ENCODE measurements at places on chromosomes 16 and 17.

DNA sequence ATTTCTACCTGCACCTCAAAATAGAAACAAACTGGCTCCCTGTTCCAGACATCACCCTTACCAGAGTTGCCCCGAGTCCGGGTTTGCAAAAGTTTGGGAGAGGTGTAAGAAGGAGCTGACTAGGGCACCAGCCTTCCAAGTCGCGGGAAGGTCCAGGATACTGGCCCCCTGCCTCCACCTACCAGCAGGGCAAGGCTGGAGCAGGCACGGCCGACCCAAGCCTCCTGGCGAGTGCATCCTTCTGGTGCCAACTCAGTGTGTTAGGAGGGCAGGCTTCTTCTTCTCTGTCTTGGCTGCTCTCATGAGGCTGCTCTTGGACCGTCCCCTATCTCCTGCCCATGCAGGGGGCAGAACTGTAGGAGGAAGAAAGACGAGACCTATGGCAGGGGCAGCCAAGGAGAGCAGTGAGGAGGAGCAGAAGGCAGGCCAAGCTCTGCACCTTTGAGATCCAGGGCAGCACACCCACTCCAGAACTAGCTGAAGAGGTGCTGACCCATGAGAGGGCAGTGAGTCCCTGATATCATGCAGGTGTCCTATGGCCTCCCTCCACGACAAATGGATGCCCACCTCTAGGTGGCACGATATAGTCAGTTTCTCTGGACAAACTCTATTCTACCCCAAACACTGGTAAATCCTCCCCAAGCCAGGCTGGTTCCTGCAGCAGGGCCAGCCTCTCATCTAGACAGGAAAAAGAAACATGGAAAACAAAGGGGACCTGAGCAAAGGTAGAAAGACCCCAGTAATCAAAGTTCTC lies 54.4 kb downstream of the CYTH1 start:
- DNase-seq: no peak

DNA sequence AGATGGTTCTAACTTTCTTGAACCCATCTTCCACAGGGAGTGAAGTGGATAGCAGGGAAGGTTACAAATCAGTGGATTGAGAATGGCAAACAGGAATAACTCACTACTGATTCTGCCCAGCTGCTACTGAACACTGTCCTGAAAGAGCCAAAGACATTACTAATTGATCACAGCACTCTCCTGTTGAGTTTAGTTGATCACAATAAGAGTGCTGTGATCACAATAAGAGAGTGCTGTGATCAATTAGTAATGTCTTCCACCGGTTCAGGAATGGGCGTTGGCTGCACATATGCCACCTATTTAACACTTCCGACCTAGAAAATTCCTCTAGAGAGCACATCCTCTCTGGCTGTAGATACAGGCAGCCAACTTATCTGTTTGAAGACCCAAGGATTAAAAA lies 11.4 kb downstream of the CFAP97D1 start:
- peak; percentile 34 for DNase-seq

DNA sequence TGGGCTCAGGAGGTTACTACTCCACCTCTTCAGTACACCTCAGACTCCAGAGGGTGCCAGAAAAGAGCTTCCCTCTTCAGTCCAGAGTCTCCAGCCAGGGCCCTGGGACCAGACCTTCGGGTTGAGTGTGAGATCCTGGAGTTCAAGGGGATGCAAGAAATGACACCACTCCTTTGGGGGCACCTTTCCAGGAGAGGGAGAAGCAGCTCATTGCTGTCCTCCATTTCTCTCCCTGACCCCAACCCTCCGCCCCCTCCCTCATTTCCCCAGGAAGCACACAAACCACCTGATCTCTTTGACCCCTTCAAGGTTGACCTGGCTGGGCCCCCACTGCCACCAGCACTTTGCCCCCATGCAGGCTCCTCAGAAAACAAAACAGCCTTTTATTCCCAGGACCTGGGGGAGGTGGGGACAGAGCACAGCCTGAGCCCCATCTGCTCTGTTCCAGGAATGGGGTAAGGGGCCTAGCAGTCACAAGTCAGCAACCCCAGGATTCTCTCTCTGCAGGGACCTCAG lies 21.4 kb downstream of the CDH5 start:
- DNase-seq: no peak

DNA sequence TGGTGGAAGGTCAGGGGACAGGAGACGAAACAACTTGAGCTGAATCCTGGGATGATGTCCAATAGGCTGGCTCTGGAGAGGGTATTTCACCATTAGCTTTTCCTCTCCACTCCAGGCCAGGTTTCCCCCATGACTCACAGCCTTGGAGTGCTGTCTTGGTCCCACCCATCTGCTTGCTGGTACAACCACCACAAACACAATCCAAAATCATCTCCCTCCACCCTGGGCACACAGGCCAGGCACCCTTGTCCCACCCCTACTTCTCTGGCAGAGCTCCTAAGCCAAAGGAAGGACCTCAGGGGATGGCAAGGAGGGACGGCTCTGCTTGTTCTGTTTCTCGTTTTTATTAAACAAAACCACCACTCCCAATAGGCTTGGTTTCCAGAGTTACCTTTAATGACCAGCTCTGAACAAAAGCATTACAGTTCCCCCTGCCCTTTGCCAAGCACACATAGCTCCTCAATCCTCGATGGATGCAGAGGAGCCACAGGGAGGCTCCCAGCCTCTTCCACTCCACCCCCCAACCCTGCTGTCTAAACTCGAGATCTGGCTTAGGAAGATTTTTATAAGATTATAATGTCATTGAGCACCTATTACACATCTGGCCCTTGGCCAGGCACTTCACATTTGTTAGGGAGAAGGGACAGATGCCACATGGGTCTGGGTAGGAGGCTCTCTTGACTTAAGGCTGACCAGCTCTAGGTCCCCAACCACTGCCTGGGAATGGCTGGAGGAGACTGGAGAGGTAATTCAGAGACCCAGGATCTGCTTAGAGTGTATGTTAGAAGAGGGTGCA lies 13.3 kb downstream of the CAVIN1 start:
- peak; percentile 44 for DNase-seq

GRCh38 chr17:50154604-50155003 lies 4.1 kb upstream of the PPP1R9B start:
- no peak for DNase-seq

GRCh38 chr17:82920150-82920549 lies 80.3 kb upstream of the ZNF750 start:
- no peak for DNase-seq

DNA sequence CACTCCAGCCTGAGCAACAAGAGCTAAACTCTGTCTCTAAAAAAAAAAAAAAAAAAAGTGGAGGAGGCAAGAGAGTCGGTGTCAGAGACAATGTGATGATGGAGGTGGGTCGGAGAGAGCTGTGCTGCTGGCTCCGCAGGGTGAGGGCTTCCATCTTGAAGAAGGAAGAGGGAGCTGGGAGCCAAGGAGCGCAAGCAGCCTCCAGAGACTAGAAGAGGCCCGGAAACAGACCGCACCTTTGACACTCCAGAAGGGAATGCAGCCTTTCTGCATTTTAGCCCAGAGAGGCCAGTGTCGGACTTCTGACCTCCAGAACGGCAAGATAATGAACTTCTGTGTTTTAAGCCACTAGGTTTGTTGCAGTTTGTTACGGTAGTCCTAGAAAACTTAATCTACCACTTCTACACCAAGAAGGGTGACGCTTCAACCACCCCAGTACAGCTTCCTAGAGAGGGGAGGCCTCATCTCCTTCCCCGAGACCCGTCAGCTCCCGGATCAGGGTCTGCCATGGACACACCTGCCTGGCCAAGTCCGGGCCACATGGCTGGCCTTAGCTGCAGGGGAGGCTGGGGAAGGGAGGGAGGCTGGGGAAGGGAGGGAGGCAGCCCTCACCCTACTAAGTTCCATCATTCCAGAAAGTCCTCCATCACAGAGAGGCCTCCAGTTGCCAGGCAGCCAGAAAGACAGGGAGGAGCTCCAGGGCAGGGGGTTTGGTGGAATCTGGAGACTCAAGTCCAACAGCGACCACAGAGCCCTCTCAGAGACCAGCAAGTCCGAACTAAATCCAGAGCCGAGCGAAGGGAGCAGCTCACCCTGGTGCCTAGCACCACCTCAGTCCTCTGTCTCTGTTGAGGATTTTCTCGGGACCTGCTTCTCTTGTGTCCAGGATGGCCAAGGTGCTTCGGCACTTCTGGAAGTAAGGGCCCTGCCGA lies 13.2 kb upstream of the RBFOX3 start:
- DNase-seq: no peak

DNA sequence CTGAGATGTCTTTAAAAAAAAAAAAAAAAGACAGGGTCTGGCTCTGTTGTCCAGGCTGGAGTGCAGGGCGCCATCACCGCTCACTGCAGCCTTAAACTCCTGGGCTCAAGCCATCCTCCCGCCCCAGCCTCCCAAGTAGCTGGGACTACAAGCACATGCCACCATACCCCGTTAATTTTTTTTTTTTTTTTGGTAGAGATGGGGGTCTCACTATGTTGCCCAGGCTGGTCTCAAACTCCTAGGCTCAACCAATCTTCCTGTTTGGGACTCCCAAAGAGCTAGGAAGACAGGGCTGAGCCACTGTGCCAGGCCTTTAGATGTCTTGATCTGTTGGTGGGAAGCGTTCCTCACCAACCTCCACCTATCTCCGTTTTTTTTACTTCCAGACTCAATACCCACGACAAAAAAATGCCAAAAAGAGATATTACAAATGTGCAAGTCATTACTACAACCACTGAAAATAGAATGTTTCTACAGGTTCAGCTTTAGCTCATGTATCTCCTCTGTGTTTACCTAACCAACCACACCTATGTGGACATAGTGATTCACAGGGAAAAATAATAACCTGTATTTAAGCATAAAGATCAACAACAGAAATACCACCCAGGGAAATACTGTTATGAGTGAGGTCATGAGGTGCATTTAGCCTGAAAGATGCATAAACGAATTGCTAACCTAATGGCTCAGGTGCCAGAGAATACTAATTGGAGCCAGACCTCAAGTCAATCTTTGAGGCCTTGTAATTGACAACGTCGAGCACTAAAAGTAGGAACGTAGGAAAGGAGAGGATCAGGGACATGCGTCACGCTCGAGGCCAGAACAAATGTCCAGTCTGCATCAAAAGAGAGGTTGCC lies 22.6 kb downstream of the NACA2 start:
- peak; percentile 81 for DNase-seq

- DNase-seq: peak; percentile 33
Measured at GRCh38 chr16:48608452-48608851, 1.5 kb downstream of the N4BP1 start.

DNA sequence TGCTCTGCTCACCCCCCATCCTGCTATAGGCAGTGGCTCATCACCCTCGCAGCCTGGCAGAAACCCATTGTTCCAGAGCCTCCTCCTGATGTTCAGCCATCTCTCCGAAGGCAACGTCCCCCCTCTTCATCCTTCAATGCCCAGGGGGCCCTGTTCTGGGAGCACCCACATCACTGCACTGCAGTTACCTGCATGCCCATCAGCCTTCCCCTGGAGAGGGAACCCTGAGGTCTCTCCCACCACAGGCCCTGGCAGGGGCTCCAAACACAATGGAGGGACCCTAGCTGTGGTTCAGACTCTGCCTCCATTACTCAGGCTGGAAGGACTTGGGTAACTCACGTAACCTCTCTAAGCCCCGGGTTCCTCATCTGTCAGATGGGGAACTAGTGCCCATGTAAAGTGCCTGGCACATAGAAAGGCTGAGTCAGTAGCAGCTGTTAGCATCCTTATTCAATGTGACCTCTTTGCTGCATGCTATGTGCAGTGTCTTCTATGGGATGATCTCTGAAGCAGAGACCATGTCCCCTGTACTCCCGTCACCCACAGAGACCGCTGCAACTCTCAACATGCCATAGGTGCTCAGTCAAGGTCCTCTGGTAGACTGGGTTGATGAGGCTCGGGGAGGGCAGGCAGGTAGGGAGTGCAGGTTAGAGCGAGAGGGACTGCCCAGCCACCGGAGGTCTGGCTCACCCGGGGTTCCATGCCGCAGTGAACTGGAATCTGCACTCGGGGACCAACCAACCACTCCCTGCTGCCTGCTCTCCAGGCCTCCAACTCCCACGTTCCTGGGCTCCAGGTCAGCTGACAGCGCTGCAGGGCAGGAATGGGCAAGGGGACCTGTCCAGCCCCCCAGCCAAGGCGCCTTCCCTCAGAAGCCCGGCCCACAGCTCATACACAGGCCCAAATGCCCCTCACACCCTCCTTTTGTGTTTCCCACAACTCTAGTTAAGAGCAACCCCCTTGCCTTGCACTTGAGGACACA lies 233.2 kb downstream of the ZNF423 start:
- DNase-seq: no peak

DNA sequence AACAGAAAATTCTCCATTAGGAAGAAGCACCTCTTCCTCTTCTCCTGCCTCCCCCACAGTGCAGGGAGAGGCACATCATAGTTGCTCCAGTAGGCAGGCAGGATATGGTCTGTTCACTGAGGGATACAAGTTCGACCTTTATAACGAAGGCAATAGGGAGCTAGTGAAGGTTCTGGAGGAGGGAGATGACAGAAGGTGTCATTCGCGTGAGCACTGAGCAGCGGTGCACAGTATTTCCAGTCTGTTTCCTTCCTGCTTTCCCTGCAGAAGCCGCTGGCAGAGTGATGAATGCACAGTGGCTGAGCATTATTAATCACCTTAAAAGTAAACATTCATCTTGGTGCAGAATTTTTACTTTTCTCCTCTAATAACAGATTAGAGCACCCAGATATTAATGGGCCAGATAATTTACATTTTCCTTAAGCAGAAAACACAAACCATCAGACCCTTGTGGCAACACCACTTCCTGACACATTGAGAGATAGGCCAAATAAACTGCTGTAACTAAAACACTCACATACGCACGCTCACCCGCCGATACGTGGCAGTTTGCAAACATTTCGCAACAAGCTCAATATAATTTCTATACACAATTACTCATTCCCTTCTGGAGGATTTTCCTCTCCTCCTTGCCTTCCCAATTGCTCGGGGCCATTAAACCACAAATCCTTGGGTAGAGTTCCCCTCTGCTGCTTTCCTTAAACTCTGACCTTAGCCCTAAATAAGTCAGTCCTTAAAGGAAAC lies 69.5 kb downstream of the AIPL1 start:
- DNase-seq: peak; percentile 66

GRCh38 chr17:81210868-81211267 lies 11.9 kb downstream of the CEP131 start:
- no peak for DNase-seq

DNA sequence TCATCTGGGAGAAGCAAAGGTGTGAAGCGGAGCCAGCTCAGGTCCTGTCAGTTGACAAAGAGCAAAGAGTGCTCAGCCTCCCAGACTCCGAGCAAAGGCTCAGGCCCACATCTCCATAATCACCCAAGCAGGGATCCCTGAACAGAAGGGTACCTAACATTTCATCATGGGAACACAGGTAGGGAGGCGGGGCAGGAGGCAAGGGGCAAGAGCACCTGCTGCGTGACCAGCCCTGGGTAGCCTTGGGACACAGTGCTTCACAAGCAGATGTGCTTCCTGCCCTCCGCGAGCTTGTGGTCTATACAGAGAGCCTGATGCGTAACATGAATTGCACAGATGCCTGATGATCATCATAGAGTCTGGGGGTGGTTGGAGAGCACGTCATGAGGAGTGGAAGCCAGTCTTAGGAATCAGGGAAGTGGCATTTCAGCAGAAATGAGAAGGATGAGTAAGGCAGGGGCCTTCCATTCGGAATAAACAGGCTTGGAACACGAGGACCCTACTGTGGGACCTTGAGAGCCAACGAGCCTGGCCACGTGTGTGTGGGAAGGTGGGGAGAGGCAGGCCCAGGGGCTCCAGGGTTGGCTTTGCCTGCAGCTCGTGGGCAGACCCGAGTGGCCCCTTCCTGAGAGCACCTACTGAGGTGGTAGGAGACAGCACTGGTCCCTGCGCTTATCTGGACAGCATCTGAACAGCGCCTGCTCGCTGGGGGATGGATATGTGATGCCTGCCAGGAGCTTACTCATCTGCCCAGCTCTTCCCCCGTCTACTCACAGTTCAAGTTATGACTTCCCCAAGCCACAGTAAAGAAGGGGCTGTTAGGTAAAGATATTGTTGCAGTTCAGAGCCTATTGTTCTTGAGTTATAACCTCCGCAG lies 125.8 kb downstream of the CCDC182 start:
- no peak for DNase-seq
